ENCODE measurements at places on chromosomes 11 and 22.
A peak's percentile ranks its signal among the peaks of the same experiment; 100 is the strongest.

DNA sequence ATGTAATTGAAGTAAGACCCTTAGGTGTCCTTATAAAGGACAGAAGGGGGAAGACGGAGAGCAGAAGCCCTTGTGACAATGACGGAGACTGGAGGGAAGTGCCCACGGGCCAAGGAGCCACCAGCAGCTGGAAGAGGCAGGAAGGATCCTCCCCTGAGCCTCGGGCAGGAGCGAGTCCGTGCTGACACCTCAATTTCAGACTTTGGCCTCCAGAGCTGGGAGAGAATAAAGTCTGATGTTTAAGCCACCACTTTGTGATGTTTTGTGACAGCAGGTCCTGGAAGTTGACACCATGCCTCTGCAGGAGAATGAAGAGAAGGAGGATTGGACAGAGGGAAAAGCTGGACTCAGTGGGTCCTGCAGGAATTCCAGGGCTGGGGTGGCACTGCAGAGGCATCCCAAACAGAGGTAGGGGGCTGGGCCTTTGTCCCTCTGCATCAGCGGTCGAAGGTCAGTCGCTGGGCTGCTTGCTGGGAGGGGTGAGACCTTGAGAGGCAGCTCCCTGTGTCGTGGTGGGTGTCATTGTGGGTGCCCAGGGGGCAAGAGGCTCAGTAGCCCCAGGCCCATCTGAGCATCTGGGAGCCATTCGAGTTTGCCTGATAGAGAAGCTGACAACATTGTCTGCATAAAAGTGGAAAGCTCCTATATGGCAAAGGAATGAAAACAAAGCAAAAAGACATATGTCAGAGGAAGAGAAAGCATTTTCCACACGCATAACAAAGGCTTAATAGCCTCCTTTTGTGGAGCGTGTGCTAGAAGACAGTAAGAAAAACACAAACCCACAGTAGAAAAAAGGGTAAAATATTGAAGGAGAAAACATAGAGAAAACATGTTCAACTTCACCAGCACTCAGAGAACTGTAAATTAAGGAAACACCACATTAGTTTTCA, 68.8 kb downstream of the RTL6 start:
- no peak for DNase-seq

- DNase-seq, result no peak
These were observed 9.6 kb upstream of the OR10G7 start for GRCh38 chr11:124050748-124051147.

DNA sequence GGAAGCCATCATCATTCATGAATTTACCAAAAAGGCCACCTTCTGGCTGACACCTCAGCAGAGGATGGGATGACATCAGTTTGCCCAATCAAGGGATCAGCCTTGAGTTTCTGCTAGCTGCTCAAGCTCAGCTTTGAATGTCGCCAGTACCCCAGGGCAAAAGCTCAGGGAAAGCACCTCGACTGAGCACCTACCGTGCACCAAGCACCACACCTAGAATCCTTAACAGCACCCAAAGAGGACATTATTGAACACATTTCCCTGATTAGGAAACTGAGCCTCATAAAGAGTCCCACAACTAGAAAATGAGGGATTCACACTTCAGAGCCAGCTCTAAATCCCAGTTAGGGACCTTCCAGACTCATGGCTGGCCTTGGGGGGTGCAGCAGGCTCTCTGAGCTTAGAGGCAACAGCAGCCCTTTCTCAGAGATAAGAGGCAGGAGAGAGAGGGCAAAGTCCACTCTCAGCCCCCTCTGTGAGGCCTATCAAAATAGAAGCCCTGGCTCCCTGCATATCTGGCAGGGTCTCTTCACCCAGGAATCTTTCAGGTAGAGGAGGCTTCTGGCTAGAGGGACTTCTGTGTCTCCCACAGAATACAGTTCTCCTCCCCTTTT, 13.4 kb upstream of the DAGLA start:
- no peak for DNase-seq

GRCh38 chr22:30880847-30881246, 87.7 kb downstream of the MORC2 start:
- no peak for DNase-seq

GRCh38 chr22:35316751-35317150, 17.1 kb downstream of the TOM1 start:
- DNase-seq, result no peak

DNA sequence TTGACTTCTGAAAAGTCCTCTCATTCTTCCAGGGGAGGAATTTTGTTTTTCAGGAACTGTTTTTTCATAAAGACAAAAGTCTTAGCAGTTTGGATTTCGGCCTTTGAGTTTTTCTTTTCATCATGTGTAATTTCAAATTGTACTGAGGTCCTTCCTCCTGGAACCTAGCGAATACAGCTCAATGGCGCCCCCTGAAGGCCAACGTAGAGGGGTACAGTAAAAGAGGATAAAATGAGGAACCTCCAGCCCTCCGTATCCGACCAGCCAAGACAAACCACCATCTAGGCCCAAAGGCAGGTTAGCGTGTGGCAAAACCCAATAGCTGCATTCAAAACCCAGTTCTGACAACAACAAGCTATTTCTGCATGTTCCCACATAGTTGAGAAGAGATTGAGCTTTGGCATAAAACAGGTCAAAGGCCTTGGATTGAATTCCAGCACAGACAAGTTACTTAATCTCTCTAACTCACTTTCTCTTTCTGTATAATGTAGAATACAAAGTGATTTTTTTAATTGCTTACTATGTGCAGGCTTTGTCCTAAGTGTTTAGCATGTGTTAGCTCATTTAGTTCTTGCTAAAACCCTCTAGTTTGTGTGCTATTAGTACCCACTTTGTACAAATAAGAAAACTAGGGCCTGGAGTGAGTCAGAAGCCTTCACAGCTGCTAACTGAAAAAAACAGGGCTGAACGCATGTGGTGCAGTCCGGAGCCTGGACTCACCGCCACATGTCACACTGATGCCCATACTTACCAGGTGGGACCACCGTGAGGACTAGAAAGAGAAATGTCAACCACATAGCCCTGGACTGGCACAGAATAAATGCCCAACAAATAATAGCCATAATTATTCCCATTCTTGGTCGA, 43.2 kb upstream of the ETS1 start:
- peak; percentile 48 for DNase-seq

DNA sequence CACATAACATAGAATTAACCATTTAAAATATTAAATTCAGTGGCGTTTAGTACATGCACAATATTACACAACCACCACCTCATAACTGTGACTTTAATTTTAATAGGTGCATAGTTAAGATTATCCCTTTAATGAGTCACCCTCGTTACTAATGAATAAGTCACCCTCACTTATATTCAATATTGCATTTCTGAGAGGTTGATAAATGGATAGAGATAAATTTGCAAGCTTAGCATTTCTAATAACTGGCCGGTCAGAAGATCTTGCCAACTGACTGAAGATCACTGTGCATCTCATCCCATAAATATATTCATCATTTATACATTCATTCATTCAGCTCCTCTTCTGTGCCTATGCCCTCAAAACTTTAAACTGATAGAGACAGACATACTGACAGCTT, 243.7 kb downstream of the TTC28 start:
- DNase-seq, result no peak

- DNase-seq, result no peak
These were observed 103.5 kb downstream of the MICAL2 start for GRCh38 chr11:12213883-12214282.

GRCh38 chr11:6615046-6615445, 3.0 kb upstream of the TAF10 start:
- no peak for DNase-seq
